ENCODE measurements at places on chromosomes 6 and 20.

DNA sequence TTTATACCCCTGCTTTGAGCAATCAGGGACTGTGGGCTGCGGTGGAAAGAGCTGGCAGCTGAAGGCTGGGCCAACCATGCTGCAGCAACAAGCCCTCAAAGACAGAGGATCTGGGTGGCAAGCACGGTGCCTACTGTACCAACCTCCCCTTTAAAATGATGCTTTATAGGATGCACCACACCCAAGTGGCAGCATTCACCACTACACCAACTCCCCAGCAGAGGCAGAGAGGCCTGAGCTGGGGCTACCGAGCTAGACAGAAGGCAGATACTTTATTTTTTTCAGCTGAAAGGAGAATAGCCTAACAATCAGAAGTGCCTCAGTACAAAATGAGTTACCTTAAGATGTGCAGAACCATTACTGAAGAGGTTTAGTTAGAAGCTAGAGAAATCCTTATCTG lies 31.4 kb downstream of the KIF16B start:
- no peak for DNase-seq

DNA sequence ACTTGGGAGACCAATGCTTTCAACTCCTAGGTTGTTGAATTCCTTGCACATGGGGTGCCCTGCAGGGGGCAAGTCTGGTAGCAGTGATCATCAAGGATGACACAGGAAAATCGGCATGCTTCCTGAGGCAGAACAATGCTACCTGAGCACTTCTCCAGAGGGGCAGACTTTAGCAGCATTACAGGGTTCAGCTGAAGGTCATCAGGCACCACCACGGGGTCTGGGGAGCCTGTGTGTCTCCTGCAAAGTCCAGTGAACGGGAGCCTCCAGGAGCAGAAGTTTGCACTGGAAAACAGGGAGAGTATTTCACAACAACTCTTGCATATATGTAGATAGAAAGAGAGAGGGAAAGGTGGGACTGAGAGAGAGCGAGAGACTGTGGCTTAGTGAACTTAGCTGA lies 10.2 kb downstream of the VSX1 start:
- no peak for DNase-seq

- no peak for DNase-seq
These were observed 75.3 kb downstream of the SLC23A2 start for GRCh38 chr20:4925842-4926530.

DNA sequence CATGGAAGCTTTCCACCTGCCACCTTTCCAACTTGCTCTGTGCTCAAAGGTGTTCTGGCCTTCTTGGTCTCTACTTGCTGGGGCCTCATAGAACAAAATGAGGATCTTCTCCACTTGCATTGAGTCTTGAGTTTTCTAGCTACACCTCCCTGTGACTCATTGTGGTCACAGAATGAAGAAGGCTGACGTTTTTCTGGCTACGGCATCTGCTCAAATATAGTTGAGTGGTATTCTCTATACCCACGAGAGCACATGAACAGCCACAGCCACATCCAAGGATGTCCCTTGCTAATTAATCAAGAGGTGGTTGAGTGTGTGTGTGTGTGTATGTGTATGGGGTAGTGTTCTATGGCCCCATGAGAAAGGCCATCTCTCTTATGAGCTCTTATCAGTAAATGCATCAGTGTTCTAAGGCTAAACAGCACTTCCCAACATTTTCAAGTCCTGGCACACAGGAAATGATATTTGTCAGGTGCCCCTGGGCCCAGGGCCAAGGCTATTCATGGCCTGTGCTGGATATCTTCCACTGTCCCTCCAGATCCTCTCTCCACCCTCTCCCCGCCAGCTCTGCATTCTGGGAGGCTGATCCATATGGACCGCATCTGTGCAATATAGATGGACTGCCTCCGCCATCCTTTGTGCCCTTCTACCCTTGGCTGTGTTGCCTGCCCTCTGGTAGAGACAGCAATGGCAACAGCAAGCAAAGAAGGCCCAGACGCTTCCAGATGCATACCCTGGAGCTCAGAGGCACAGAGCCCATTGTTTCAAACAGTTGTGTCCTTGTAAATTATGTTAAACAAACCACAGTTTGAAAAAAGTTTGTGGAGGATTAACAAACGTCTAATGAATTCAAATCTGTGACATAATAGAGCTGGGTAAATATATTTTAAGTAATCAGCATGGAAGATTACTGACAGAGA lies 150.2 kb downstream of the LRFN2 start:
- DNase-seq: peak; percentile 29

DNA sequence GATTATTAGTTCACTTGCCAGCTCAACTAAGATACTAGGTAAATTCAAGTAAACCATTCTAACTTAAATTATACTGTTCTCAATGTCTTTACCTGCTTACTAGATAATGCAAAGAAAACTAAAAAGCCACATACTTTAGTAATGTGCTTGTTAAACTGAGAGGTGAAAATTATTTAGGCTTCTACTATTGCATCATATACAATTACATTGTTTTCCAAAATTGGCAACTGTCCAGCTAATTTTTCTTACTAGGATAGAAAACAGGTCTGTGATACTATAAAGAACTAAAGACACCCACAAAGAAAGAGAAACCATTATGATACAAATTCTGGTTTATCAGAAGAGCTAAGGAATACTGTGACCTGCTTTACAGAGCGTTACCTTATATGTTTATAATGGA lies 45.6 kb upstream of the ALDH8A1 start:
- no peak for DNase-seq

DNA sequence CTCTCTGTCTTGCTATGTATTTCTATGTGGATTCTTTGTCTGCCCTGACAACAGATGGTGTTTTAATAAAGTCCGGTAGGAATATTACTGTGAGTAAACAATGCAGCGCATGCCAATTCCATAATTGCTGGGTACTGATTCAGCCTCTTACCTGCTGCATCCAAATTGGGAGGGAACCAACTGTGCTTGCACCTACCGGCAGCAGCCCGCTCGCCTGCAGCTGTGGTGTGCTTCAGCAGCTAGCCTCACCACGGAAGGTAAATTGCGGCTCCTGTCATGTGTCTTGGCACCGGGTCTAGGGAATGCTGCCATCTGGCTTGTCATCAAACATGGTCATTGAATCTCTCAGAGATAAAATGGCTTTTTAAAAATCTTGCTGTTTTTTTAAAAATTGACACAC lies 704.8 kb upstream of the SLC35B3 start:
- DNase-seq: no peak

DNA sequence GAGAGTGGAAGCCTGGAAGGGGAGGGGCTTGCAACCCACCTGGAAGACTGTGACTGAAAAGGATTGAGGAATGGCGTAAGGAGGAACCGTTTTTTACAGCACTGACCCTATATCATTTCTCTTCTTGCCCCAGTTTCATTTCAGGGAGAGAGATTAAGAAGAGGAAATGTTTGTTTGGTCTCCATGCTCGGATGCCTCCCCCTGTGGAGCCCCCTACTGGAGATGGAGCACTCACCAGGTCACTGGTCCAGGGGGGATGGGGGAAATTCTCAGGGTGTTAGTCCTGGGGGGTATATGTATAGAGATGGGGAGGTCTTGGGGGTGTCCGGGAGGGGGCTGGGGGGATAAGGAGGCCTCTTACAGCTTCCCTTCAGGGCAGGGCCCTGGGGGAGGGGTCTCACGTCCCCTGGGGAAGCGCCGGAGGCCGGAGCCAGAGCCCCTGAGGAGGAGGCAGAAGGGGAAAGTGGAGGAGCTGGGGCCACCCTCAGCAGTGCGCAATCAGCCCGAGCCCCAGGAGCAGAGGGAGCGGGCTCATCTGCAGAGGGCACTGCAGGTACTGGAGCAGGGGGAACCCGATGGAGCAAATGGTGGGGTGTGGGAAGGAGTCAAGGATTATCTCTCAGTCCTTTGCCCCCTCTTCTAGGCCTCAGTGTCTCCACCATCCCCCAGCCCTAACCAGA lies 3.2 kb downstream of the CUTA start:
- DNase-seq: no peak

DNA sequence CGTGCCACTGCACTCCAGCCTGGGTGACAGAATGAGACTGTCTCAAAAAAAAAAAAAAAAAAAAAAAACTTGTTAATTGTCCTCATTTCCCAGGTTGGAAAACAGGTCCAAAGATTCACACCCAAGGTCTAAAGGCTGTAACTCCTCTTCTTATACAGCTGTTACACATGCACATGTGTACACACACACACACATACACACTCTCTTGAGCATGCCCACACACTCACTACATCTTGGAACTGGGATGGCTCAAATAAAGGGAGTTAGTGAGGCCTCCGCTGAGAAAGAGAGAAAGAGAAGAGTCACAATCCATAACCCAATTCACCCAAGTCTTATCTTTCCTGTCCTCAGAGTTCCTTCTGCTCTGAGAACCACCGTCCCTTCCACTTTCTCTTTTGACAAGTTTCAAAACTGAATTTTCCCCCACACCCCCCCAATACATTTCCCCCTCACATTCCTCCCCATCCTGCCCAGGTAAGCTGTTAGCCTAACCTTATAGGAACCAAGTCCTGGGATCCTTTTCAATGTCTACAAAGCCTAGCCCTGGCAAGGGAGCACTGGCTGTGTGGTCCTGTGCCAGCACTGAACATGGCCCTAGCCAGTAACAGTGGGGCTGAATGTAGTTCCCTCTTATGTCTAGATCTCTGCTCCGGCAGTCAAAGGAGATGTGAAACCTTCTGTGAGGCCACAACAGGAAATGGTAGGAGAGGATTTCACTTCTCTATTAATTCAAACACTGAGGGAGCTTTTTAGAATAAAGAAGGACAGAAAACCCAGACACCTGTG lies 3.2 kb upstream of the HLA-DMB start:
- DNase-seq: peak; percentile 56

- DNase-seq: no peak
These were observed 641 bp downstream of the ARFGEF2 start for GRCh38 chr20:48921883-48922820.

DNA sequence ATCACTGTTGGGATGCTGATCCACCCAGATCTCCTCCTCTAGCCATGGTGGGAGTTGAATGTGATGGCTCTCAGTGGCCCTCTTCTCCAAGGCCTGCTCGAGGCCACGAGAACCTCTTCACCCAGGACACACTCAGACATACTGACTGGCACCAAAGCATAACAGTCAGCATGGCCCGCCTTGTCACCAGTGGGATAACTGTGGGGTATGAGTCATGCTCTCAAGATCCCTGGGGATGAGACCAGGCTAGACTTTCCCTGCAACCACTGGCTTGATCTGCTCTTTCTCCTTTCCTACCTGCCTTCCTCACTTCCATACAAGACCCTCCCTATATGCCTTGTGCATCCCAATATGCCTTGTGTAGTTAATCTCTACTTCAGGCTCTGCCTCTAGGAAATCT lies 66.8 kb downstream of the RIN2 start:
- DNase-seq: no peak

DNA sequence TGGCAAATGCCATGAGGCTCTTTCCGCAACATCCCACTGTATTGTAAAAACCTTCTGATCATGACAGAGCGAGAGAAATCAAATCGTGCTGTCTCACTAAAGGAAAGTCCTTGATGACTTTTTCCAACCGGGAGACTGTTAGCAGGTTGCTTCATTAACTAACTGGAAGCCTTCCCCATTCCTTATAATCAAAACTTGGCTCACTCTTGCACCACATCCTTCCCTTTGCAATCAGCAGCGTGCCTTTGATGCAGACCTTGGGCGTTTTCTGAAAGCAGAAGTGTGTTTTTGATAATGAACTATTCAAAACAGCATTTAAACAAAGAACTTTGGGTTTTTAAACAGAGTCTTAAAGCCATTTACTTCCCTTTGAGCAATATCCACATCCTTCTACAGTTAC lies 96.2 kb upstream of the CNR1 start:
- no peak for DNase-seq

GRCh38 chr6:84967389-84967788 lies 203.0 kb upstream of the TBX18 start:
- DNase-seq: no peak

- no peak for DNase-seq
These were observed 166.1 kb downstream of the OTOR start for GRCh38 chr20:16914277-16914676.

DNA sequence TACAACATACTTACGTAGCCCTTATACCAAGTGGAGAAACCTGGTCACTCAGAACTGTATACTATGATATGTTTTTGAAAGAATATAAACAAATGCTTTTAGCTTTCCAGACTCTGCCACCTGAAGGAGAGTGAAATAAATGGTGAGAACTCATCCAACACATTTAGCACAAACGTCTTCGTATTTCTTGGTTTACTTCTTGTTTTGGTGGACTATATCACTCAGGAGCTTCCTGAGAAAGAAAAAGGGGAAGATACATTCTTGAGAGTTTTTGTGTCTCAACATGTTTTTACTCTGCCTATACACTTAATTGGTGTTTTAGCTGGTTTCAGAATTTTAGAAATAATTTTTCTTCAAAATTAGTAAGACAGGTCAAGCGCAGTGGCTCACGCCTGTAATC lies 19.4 kb upstream of the CTAGE9 start:
- DNase-seq: no peak

DNA sequence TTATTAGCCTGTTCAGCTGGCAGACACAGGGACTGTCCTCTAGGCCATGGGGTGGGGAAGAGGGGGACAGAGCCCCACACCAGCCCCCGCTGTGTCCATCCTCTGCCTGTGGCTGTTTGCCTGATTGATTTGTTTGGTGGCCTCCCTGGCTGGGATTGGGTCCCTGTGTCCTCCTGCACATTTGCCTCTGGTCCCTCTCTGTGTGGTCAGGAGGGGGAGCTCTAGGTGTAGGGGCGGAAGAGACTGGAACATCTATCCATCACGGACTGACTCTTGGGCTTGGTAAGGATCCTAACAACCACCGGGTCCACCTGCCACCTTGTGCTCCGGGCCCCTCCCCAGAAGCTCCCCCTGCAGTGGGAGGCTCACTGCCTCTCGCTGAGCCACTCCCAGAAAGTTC lies 38.4 kb upstream of the CCDC167 start:
- no peak for DNase-seq

- DNase-seq: no peak
These were observed 16.7 kb downstream of the ACOT13 start for GRCh38 chr6:24683297-24684296.

DNA sequence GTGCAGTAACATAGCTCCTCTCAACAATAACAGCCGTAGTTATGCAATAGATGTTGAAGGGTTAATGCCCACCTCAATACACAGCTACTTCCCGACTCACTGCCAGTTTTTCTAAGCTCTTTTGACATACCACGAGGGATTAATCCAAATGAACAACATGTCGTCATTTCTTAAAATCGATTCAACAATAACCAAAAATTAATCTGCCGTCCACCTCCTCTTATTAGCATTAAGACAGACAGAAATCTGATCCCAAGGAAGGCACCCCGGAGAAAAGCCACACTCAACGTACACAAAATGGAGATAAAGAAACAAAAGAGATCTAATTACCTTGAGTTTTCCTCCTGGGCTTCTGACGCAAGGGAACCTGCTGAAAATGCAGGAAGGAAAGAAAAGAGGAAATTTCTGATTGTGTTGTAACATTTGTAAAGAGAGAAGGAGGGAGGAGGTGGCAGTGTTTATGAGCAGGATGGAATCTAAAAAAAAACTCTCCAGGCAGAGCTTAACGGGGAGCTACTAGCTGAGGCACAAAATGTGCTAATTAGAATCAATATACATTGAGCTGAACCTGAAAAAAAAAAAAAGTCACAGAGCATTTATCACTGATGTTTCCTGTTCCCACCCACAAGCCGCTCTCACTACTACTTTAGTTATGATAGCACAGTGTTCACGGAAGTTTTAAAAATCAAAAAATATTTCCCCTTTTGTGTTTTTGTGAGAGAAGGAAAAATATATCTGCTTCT lies 109.3 kb downstream of the IPCEF1 start:
- peak; percentile 52 for DNase-seq

- DNase-seq: no peak
These were observed 2.5 kb downstream of the CST7 start for GRCh38 chr20:24951536-24952083.
